Inflammatory macrophage treated with lipopolysaccharide for 4 hours (primary cell): ENCODE measurements at places on chromosomes 4 and X.

- DNase-seq: no peak
Observed at GRCh38 chr4:10346023-10346422, 111.2 kb downstream of the ZNF518B start.

- no peak for DNase-seq
Observed at GRCh38 chr4:114078636-114079035, 99.2 kb upstream of the ARSJ start.

GRCh38 chr4:75654905-75655304 lies 18.3 kb downstream of the G3BP2 start:
- no peak for DNase-seq

GRCh38 chr4:76806346-76806745 lies 91.6 kb downstream of the SOWAHB start:
- DNase-seq: no peak

GRCh38 chrX:98194036-98194435 lies 1310.3 kb downstream of the RPA4 start:
- no peak for DNase-seq

GRCh38 chr4:184097241-184097605 lies 120.5 kb downstream of the ENPP6 start:
- DNase-seq: peak; percentile 48

- peak; percentile 61 for DNase-seq
Observed at GRCh38 chrX:66004928-66005829, 34.7 kb downstream of the VSIG4 start.

GRCh38 chr4:153890761-153891160 lies 101.9 kb upstream of the SFRP2 start:
- no peak for DNase-seq

DNA sequence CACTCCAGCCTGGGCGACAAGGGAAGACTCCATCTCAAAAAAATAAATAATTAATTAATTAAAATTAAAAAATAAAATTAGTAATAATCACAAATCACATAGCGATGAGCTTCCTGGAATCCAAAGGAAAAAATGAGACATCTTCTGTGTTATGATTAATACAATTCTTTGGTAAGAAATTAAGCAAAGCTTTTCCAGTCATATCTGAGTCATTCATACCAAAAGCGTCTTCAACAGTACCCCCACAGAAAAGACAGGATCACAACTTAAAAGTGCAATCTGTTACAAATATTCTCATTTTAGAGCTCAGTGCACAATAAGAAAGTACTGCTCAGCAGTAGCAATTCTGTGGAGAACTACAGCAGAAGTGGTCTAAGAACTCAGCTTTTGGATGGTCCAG lies 168.5 kb upstream of the MXRA5 start:
- DNase-seq: no peak

DNA sequence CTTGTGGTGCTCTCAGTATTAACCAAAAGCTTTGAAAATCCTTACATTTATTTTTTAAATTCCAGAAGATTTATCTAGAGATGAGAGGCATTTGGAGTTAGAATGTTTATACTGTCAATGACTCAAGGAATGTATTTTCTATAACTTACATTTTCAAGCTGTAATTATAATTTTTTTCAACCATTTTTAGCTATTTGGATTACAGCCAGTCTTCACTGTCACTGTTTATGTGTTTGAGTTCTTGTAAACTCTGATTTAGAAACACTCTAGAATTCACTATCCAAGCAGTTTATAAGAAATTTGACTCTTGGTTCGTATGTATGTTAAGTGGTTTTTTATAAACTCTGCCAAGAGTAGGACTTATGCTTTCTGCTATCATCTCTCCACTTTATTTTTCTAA lies 36.7 kb upstream of the GUCY1A1 start:
- no peak for DNase-seq

DNA sequence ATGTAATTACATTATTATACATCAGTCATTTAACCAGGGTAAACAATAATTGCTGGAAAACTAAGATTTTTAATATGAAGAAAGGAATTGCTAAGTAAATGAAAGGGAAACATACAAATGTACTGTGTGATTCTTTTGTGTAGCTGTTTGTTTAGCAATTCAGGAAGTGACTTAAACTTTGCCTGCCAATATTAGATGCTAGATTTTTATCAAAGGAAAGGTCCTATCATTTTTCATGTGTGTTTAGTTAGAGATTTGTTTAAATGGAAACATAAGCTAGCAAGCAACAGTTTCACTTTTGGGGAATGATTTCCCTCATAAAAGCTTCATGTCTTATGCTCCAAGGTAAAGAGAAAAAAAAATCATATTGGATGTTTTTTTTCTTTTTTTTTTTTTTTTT lies 95.1 kb upstream of the LIMCH1 start:
- no peak for DNase-seq

- no peak for DNase-seq
Observed at GRCh38 chr4:70133473-70133872, 20.6 kb upstream of the PRR27 start.

- no peak for DNase-seq
Observed at GRCh38 chr4:145670422-145670821, 9.5 kb upstream of the C4orf51 start.

DNA sequence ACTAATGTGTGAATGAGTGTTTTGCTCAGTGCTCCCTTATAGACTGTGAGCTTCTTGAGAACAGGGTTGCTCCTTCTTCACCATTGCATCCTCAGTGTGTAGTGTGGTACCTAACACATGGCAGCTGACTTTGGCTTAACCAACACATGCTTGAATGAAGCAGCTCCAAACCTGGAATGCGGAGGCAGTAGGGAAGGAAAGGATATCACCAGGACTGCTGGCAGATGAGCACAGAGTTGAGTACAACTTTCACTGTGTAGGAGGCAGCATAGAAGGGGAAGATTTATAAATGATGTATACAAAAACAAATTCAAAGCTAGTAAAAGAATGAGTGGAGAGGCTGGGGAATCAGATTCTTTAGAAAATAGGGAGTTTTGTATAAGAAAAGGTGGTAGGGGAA lies 174.3 kb downstream of the SLIT2 start:
- DNase-seq: no peak

DNA sequence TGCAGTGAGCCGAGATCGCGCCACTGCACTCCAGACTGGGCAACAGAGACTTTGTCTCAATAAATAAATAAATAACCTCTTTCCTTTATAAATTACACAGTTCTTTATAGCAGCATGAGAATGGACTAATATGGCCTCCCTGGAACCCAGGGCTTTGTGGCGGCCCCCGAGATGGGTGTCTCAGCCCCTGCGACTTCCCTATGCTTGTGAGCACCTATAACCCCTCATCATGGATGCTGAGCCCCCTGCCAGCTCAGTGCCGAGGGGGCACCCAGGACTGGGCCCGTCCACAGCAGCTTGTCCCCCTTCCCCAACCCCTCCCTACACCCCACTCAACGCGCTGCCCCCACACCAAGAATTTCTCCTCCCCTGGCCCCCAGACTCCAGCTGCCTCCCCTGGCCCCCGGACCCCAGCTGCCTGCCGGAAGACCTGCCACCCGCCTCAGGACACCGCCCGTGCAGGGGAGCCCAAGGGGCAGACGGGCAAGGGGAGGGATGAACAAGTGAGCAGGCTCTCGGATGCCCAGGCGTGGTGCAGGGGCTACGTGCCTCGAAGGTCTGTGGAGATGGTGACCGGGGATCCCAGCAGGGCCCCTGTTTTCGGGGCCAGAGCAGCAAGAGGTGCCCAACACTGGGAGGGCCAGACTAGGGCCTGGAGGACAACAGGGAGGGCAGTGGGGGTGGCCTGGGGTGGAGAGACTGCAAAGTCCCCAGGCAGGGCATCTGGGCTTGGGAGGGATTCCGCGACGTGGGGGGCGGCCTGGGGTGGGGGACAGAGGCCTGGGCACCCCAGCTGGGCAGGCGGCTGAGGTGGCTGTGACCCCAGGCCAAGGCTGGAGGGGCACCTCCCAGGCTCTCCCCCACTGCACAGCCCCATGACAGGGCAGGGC lies 74.0 kb downstream of the FAM53A start:
- DNase-seq: no peak

- DNase-seq: no peak
Observed at GRCh38 chr4:4480685-4481398, 61.0 kb downstream of the STX18 start.

DNA sequence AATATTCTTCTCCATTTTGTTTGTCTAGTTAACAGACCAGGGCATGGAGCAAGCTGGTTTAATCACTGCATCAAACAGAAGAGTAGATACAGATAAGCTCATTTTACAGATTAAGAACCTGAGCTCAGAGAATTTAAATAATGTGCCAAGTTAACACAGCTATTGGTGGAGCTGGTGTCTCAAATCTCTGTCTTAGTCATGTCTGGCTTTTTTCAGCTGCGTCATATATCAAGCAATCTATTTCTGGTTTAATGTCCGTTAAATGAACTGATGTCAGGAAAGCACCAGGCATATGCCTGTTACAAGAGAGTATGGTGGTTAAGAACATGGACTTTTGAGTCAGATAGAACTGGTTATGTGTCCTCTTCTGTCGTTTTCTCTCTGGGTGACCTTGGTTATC lies 79.8 kb upstream of the ADGRA3 start:
- peak; percentile 6 for DNase-seq

DNA sequence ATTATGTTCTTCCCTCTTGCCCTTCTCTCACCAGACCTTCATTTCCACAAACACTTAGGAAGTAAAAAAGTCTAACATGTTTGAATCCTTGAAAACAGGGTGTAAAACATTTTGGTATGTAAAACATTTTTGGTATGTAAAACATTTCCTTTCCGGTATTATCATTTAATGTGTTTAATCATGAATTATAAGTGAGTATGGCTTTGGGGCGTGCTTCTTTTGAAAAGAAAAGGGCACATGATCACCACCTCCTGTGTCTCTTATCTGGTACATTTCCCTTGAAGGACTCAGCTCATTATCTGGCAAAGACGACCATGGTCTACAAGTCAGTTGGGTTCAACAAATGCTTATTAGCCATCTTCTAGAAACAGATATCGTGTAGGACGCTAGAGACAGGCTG lies 283.6 kb downstream of the FRMPD4 start:
- DNase-seq: no peak

DNA sequence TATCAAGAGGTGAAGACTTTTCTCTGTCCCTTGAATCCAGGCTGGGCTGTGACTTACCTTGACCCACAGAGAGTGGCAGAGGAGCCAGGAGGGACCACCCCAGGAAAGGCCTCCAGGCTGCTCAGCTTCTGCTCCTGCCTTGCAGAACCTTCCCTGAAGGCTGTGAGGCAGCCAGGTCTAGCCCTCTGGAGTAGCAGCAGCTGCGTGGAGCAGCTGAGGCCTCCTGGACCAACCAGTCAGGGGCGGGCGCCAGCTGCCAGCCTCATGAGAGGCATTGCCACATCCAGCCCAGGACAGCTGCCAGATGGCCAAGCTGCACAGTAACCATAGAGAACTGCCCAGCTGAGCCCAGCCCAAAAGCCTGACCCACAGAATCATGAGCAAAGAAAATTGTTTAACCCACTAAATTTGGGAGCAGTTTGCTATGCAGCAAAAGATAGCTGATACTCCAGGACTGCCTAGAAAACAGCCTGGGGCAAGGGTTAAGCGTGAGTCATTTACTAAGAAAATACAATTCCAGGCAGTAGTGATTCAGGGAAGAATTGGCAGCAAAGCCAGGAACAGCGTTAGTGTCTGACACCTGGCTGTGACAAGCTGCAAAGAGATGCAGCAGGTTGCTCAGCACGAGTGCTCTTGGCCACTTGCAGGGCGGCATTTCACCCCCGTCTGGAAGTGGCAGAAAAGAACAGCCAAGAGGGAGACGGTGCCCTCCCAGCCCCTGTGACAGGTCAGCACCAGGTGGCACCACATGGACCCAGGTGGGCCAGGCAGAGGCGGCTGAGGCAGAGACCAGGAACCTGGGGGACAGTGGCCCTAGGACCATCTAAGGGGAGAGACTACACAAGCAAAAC lies 14.7 kb upstream of the PDE6B start:
- DNase-seq: no peak
